ENCODE measurements at places on chromosomes 12 and 14. TPM values are rescaled to one million over a fixed set of nuclear protein-coding genes. Genes with fewer than 3 reads are reported as not detected.

Gene NEUROD4
- total RNA-seq, result not detected

Gene PLEK2
- total RNA-seq, result 2.9 TPM

Gene FAM222A
- total RNA-seq, result 0.53 TPM

Gene LRRC43
- total RNA-seq, result 0.37 TPM

- DNase-seq, result no peak
- no peak overlapping the region for H3K27ac ChIP-seq
- H3K27me3 ChIP-seq, result peaks cover 3% of the 10 kb centered on the region
- no peaks in the 10 kb centered on the region for H3K4me1 ChIP-seq
- H3K4me3 ChIP-seq, result no peak overlapping the region
- no peaks in the 10 kb centered on the region for H3K36me3 ChIP-seq
Observed at GRCh38 chr12:128694445-128694844, 129.3 kb downstream of the SLC15A4 start.

DNA sequence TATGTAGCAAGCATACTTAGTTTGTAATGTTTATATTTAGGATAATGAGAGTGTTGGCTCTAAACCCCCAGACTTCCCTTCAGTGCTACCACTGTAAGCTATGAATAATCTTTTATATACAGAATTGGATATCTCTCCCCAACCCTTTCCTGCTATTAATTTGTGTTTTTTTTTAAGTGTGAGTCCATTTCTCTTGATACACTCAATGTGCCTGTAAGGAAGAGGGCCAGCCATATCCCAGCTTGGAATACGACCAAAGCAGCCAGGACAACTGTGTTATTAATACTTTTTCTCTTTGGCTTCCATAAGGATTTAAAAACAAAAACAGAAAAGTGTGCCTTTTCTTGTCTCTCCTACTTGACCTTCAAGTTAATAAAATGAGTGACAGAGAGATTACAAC lies 116.7 kb downstream of the SNAPC1 start:
- H3K4me1 ChIP-seq, result no peaks in the 10 kb centered on the region
- DNase-seq, result no peak
- H3K27me3 ChIP-seq, result peaks cover 48% of the 10 kb centered on the region
- H3K36me3 ChIP-seq, result no peaks in the 10 kb centered on the region
- no peak overlapping the region for H3K4me3 ChIP-seq

- peaks cover 38% of the 10 kb centered on the region for H3K36me3 ChIP-seq
- peaks cover 67% of the 10 kb centered on the region for H3K4me1 ChIP-seq
- peak overlapping the region; percentile 53 for H3K27ac ChIP-seq
Observed at GRCh38 chr14:91232603-91233002, 11.9 kb downstream of the GPR68 start.

GRCh38 chr12:51972849-51973273 lies 21.4 kb downstream of the ACVR1B start:
- peaks cover 22% of the 10 kb centered on the region for H3K36me3 ChIP-seq
- H3K27ac ChIP-seq, result peak overlapping the region; percentile 23
- DNase-seq, result peak; percentile 82
- peaks cover 73% of the 10 kb centered on the region for H3K4me1 ChIP-seq
- peak overlapping the region; percentile 1 for H3K4me3 ChIP-seq

- no peaks in the 10 kb centered on the region for H3K4me1 ChIP-seq
- no peaks in the 10 kb centered on the region for H3K27me3 ChIP-seq
- H3K36me3 ChIP-seq, result no peaks in the 10 kb centered on the region
- no peak overlapping the region for H3K4me3 ChIP-seq
- no peak for DNase-seq
- no peak overlapping the region for H3K27ac ChIP-seq
Observed at GRCh38 chr14:29454026-29454693, 473.5 kb downstream of the PRKD1 start.

DNA sequence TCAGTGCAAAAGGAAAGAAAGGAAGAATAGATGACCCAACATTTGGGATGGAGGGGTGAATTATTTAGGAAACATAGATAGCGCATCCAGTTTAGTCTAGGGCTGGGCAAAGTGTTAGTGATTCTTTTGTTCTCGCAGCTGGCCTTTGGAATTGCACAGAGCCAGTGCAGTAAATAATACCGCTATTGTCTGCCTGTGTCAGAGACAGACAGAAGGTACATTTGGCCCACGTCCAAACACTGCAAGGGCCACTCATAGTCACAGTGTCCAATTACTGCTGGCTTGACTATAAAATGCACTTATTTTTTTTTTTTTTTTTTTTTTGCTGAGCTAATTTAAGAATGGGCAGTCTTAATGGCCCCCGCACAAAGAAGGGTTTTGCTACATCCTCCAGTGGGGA lies 638.6 kb downstream of the BCL11B start:
- no peaks in the 10 kb centered on the region for H3K4me1 ChIP-seq
- H3K27ac ChIP-seq, result no peak overlapping the region
- no peaks in the 10 kb centered on the region for H3K36me3 ChIP-seq
- no peak for DNase-seq

GRCh38 chr14:57078054-57078453 lies 190.7 kb downstream of the EXOC5 start:
- H3K4me1 ChIP-seq, result no peaks in the 10 kb centered on the region
- no peak for DNase-seq
- peaks cover 12% of the 10 kb centered on the region for H3K27me3 ChIP-seq
- no peaks in the 10 kb centered on the region for H3K36me3 ChIP-seq
- no peak overlapping the region for H3K4me3 ChIP-seq

DNA sequence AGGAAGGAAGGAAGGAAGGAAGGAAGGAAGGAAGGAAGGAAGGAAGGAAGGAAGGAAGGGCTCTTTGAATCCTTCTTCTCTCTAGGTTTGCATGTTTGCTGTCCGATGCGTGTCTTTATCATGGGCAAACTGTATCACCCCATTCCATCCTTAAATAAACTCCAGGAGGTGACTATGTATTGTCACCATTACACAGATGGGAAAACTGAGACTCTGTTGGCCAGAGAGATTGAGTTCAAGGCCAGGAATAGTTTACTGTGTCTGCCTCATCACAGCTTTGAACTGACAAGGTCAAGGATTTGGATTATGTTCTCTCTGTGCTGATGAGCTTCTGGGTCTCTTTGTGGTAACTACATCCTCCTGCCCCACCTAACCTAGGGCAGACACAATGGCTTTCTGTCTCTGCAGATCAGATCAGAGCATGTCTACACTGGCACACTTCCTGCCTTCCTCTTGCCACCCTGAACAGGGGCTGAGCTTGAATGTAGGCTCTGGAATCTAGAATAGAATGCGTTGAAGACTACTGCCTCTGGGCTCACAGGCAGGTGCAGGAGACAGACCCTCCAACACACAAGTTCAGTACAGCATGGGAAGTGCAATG lies 78.9 kb upstream of the MAP1LC3B2 start:
- H3K36me3 ChIP-seq, result peaks cover 5% of the 10 kb centered on the region
- H3K4me1 ChIP-seq, result peaks cover 13% of the 10 kb centered on the region
- H3K4me3 ChIP-seq, result no peak overlapping the region
- no peak for DNase-seq

- no peaks in the 10 kb centered on the region for H3K36me3 ChIP-seq
- no peak overlapping the region for H3K27ac ChIP-seq
- H3K27me3 ChIP-seq, result no peaks in the 10 kb centered on the region
- DNase-seq, result no peak
- H3K4me3 ChIP-seq, result no peak overlapping the region
Observed at GRCh38 chr12:97800561-97800960, 338.0 kb downstream of the RMST start.

Gene RIPK3
- total RNA-seq, result 8.9 TPM

- DNase-seq, result no peak
- no peaks in the 10 kb centered on the region for H3K27me3 ChIP-seq
- peaks cover 25% of the 10 kb centered on the region for H3K4me1 ChIP-seq
- peak overlapping the region; percentile 52 for H3K27ac ChIP-seq
- no peak overlapping the region for H3K4me3 ChIP-seq
- peaks cover 76% of the 10 kb centered on the region for H3K36me3 ChIP-seq
Observed at GRCh38 chr14:94052662-94053061, 26.5 kb downstream of the OTUB2 start.

DNA sequence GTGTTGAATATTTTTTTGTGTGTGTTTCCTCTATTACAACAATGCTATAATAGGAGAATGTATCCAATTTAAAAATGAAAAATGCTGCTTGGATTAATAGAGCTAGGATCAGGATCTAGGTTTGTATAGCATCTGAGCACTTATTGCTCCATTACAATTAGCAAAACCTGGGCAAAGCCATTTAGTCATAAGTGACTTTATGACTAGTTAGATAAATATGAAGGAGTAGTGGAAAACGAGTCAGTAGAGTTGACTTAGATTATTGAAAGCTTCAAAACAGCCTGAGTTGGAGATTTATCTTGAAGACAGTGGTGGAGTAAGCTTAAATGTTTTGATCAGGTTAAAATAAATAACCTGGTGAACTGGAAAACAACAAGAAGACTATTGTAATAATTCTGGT lies 2.8 kb downstream of the MED21 start:
- peaks cover 17% of the 10 kb centered on the region for H3K36me3 ChIP-seq
- H3K4me1 ChIP-seq, result peaks cover 30% of the 10 kb centered on the region

Gene ZC3H14
- 46.9 TPM for total RNA-seq

- no peaks in the 10 kb centered on the region for H3K36me3 ChIP-seq
- peaks cover 2% of the 10 kb centered on the region for H3K4me1 ChIP-seq
- no peak for DNase-seq
- no peak within 1 kb of the TSS for H3K4me3 ChIP-seq
- peaks cover 26% of the 10 kb centered on the region for H3K27me3 ChIP-seq
Observed at GRCh38 chr12:128852885-128853599, at the start of gene GLT1D1. GLT1D1 (plus strand) TSS chr12:128853478; CDS start chr12:128853582, 104 bp downstream.

Gene TROAP
- total RNA-seq, result 64.5 TPM

DNA sequence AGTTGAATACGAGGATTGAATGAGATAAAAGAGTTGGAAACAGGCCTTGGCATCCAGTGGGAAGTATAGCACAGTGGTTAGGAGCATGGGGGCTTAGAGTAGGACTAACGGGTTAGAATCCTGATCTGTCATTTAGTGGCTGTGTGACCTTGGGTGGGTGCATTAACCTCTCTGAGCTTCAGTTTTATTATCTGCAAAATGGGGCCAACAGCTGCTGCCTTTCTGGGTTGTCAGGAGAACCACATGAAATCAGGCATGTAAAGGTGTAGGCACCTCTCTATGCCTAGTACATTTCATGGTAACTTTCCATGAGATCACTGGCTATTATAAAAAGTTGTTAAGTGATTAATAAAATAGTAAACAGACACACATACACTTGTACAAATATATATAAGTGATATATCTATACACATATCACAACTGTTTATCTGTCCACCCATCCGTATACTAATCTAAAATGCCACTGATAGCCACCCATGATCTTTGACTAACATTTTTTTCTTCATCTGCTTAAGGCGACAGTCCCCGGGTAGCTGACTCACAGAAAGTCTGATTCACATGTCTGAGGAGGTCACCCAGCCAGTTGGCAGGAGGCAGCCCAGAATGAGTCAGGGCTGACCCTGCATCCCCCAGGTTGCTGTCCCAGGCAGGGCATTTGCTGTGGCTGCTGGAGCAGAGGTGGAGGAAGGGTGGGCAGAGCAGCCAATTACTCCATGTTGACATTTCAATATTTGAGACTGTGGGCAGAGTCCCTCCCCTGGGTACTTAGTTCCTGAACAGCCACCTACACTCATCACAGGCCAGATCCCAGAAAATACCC lies 125.6 kb upstream of the NOS1 start:
- H3K27me3 ChIP-seq, result no peaks in the 10 kb centered on the region
- no peaks in the 10 kb centered on the region for H3K36me3 ChIP-seq
- no peak overlapping the region for H3K4me3 ChIP-seq
- no peaks in the 10 kb centered on the region for H3K4me1 ChIP-seq
- H3K27ac ChIP-seq, result no peak overlapping the region

Gene RERG
- not detected for total RNA-seq

Gene IGFBP6
- 1.3 TPM for total RNA-seq

DNA sequence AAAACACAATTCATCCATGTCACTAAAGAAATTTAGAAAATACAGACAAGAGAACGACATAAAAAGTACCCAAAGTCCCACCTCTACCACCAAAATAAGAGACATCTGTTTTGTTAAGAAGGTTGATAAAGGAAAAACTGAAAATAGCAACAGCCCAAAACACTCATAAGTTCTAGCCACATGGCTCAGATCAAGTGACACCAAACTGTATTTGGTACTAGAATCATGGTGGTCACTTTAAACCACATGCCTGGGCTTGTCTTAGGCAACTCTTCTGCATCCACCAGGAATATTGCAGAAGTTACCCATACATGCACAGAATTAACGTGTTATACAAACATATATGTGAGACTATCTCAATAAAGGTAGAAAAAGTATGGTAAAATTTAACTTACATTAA lies 78.2 kb upstream of the GTF2A1 start:
- DNase-seq, result no peak
- no peak overlapping the region for H3K27ac ChIP-seq
- peaks cover 11% of the 10 kb centered on the region for H3K4me1 ChIP-seq
- no peaks in the 10 kb centered on the region for H3K27me3 ChIP-seq
- H3K4me3 ChIP-seq, result no peak overlapping the region

Gene PLEKHG7
- not detected for total RNA-seq

GRCh38 chr14:39102265-39102968 lies 618 bp downstream of the SEC23A start:
- no peaks in the 10 kb centered on the region for H3K27me3 ChIP-seq
- DNase-seq, result no peak
- H3K36me3 ChIP-seq, result peaks cover 5% of the 10 kb centered on the region
- peaks cover 43% of the 10 kb centered on the region for H3K4me1 ChIP-seq

- no peak for DNase-seq
- H3K27ac ChIP-seq, result no peak overlapping the region
- H3K27me3 ChIP-seq, result peaks cover 6% of the 10 kb centered on the region
Observed at GRCh38 chr12:54605138-54605970, 16.9 kb upstream of the PPP1R1A start.

DNA sequence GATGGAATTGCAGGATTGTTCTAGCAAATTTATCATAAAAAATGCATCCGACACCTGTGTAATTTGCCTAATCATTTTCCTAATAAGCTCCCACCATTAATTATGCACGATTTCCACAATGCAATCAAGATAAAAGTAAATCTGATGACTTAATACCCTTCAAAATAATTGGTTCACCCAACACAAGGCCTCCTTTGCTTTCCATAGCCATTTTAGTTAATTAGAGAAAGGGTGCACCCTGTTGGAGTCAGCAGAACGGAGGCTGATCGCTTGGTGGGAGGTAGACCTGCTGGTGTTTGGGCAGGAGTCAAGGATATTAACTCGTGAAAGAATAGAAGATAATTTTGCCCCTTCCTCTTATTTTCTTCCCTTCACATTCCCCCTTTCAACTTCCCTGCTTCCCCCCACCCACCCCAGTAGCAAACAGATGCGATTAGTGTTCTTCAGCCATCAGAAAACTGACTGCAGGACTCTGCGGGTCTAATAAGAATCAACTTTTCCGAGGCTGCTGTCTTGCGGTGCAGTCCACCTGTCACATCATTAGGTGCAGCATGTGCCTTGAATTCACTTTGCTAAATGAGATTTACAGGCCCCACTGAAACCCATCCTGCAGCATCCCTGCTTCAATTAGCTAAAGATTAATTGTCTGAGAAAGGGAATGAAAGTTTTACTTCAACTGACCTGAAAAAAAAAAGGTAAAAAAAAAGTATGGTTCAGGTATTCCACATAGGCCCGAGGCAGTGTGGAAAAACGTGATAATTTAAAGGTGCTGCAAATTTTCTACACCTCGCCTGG lies 553.7 kb upstream of the LMO3 start:
- no peak overlapping the region for H3K4me3 ChIP-seq
- no peaks in the 10 kb centered on the region for H3K36me3 ChIP-seq
- H3K4me1 ChIP-seq, result no peaks in the 10 kb centered on the region
- H3K27me3 ChIP-seq, result no peaks in the 10 kb centered on the region

Measured in activated CD4-positive, alpha-beta T cell treated with anti-CD3 and anti-CD28 coated beads for 36 hours (primary cell).